ENCODE measurements at places on chromosomes 7 and 10.

DNA sequence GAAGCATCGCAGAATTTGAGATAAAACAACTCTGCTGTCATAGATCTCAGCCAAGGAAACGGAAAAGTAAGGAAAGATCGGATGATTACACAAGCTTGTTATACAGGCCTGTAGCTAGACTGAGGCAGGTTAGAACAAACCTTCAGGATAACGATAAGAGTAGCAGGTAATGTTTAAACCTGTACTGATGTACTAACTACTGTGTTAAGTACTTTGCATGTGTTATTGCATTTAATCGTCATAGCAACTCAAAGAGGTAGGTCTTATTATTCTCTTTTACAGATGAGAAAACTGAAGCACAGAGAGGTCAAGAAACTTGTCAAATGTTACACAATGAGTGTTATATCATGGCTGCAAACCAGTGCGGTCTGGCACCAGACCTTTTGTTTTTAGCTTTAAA lies 352.5 kb downstream of the GPAM start:
- no peak for DNase-seq

DNA sequence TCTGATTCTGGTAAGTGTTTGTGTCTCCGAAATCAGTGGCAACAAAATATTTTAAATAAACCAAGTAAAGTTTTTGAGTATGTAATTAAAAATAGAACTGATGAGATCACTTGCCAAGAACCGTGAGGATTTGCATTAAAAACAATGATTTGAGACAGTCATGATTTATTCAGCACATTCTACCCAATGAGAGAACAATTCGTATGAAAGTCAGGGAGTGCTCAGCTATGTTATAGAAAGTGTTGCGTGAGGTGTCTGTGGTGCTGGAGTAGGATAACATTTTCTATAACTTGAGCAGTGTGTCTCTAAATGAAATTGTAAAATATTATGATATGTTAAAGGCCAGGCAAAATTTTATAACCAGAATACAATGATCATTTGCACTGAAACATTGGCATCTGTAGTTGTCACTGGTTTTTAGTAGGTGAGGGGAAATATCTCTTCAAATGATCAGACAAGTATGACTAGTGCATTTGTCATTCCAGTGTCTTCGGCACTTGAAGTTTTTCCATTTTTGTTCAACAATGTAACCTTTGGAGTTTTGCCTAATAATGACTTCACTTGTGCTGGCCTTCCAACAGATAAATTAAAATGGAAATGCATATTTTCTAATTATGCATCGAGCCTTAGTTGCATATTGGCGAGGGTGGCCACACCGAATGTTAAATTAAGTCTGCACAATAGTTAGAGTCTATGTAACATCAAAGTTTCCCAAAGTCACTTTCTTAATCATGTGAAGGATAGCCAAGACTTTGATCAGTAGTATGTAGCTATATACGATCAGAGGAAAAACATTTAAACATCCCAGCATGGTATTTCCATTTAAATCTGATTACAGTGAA lies 335.9 kb downstream of the GFRA1 start:
- DNase-seq: no peak

- DNase-seq: no peak
Measured at GRCh38 chr7:35389636-35390035, 135.7 kb upstream of the TBX20 start.

GRCh38 chr10:130666215-130666614 lies 530.0 kb downstream of the GLRX3 start:
- DNase-seq: no peak

DNA sequence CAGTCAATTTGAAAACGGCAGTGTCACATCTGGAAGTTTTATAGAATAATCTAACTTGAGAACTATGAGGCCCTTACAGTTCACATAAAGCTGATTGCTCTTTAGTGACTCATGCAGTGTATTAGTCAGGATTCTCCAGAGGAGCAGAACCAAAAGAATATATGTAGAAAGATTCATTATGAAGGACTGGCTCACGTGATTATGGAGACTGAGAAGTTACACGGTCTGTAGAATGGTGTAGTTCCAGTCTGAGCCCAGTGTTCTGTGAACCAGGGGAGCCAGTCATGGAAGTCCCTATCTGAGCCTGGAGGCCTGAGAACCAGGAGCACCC lies 21.5 kb downstream of the RBM33 start:
- DNase-seq: no peak

DNA sequence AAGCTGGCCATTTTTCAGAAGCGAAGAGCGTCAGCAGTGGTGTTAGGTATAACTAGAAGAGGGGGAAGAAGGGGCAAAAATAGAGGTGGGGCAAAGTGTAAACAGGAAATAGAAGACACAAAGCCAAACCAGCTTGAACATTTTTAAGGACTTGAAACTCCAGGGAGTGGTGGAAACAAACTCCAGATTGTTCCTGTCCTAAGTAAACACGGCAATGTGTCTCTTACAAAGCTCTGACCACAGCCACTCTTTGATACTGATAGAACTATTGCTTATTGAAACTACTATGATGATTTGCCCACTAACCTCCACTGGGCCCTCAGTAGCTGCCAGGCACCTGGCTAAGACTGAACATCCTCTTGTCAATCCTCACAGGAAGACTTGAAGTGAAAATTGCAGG lies 20.8 kb upstream of the CDH23 start:
- DNase-seq: no peak

- no peak for DNase-seq
Measured at GRCh38 chr7:27111751-27112277, 9.3 kb upstream of the HOXA2 start.

DNA sequence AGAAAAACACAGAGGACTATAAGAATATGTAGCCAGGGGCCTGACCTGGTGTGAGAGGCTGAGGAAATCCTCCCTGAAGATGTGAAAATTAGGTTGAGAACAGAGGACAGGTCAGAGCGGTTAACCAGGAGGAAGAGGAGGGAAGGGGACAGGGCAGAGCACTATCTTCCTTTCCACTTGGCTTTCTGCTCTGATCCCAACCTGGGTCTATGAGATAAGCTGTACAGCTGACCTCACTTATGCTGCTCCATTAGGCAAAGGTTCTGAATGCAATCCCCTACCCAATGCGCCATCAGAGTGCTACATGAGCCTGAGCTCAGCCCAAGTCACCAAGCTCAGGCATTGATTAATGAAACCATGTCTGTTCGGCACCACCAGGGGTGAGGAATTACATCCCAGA lies 10.5 kb downstream of the LIPA start:
- DNase-seq: no peak

DNA sequence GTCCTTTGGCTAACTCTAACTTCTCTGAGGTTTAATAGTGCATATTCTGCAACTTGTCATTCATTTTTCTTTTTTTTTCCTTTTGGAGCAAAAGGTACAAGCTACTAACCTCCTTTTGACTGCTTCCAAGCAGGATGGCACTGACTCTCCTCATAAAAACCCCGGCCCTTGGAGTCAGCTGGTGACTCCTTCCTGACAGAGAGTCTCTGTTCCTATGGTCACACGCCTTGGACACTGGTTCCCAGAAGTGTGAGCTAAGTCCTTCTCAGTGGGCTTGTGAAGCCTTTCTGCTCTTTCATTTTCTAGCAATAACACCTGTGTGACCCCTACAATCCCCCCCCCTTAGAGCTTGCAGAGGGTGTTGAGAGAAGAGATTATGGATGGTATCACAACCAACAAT lies 21.7 kb downstream of the DOCK4 start:
- no peak for DNase-seq

- no peak for DNase-seq
Measured at GRCh38 chr10:107230887-107231286, 66.4 kb upstream of the SORCS1 start.

GRCh38 chr10:74888962-74889661 lies 62.7 kb downstream of the KAT6B start:
- no peak for DNase-seq

GRCh38 chr10:5927306-5927705 lies 37.3 kb downstream of the FBH1 start:
- DNase-seq: no peak

DNA sequence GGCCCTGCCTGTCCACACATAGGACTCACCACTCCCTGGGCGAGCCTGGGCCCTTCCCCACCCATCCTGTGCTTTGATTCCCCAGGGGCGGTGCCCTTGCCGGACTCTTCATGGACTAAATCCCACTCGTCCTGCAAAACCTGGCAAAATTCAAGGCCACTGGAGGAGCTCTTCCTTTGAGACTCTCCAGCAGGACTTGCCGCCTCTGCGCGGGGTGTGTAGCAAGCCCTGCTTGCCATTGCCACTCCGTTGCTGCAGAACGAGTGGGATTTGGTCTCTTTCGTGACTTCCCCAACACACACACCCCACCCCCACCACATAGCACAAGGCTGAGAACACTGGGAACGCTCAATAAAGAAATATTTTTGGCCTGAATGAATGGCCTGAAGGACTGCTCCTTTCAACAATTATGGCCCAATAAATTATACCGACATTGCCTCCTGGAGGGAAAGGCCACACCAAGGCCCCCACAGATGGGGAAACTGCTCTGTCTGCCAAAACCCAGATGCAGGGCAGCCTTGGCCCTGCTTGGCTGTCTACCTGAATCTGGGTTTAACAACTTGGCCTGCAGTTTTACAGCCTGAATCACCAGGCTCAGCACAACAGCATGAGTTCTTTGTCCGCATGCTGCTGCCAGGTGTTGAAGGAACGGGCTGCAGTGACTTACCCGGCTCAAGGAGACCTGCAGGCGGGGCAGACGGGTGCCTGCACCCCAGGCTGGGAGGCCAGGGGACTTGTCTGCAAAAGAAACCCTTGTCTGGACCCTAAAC lies 72.8 kb upstream of the KAT6B start:
- DNase-seq: peak; percentile 60

DNA sequence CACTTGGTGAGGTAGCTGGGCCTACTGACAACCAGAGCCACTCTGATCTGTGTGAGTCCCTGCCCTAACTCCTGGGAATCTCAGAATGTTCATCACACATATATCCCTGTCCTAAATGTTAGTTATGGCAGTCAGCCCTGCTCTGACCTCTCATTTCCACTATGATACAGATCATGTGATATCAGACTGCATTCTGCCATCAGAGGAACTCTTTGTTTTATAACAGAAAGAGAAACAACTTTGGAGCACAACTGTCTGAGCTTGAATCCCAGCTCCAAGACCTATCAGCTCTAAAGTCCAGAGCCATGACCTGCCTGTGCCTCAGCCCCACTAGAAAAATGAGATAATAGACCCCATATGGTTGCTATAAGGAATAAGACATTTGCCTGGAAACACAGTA lies 54.6 kb upstream of the ABCB4 start:
- DNase-seq: no peak

- no peak for DNase-seq
Measured at GRCh38 chr10:14025283-14026189, 305.2 kb downstream of the FRMD4A start.

DNA sequence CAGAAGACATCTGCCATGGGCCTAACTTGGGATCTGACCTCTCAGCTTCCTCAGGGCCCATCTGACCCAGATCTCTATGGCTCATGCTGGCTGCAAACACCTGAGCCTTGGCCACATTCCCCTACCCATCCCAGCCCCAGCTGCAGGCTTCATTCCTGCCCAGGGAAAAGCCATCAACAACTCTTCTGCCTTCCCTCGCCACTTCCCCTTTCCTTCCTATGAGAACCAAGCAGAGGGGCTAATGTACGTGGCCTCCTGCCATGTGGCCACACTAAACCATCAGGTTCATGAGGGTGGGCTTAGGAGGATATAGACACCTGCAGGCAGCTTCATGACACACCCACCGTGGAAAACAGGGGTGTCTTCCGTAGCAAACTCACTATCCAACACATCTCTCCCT lies 312.2 kb downstream of the GALNT17 start:
- DNase-seq: no peak

- DNase-seq: no peak
Measured at GRCh38 chr7:10789170-10789569, 184.5 kb upstream of the PHF14 start.
